CD4-positive, alpha-beta T cell treated with Interleukin-1 beta for 1 hour (primary cell): ENCODE measurements at places on chromosomes 11 and 22.
A peak's percentile ranks its signal among the peaks of the same experiment; 100 is the strongest.

GRCh38 chr22:17159504-17159951 is 451 bp upstream of the HDHD5 start:
- peak; percentile 19 for DNase-seq

GRCh38 chr11:8733852-8734251 is 51.3 kb downstream of the RPL27A start:
- no peak for DNase-seq

DNA sequence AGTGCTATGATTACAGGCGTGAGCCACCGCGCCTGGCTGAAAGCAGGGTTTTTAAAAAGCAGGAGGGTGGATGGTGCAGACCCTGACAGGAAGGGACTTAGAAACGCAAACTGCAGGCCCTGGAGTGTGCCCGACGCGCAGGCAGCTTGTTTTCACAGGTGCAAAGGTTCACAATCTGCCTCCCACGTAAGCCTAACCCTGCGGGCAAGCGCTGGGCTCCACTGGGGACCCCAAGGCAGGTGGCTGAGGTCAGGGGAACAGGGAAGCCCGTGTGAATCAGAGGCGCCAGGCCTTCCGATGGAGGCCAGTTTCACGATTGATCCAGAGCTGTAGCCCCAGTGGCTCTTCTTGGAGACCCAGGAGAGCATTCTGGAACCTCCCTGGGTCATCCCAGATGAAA is 256.3 kb downstream of the BRD1 start:
- DNase-seq: no peak

- DNase-seq: no peak
Measured at GRCh38 chr11:9681583-9682372, 17.9 kb downstream of the SWAP70 start.

GRCh38 chr22:44023404-44024287 is 456 bp upstream of the PARVB start:
- DNase-seq: no peak

- no peak for DNase-seq
Measured at GRCh38 chr11:116073854-116074837, 569.9 kb upstream of the CADM1 start.

DNA sequence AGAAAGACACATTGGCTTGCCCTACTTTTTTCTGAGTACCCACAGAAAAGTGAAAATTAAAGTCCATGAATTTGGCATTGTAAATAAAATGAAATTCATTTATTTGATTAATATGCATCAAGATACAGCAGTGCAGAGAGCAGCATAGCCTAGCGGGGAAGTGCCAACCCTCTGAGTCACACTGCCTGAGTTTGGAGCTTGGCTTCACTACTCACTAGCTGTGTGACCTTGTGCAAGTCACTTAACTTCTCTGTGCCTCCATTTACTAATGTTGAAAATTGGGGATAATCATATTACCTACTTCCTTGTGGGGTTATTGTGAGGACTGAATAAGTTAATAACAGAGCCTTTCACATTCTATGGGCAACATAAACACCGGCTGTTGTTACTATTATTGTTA is 111.5 kb upstream of the CSNK2A3 start:
- no peak for DNase-seq

- DNase-seq: no peak
Measured at GRCh38 chr11:114358716-114359115, 41.6 kb downstream of the C11orf71 start.

GRCh38 chr11:93845181-93846092 is 5.0 kb downstream of the VSTM5 start:
- DNase-seq: no peak

GRCh38 chr11:122642472-122642922 is 13.0 kb upstream of the UBASH3B start:
- DNase-seq: no peak

- DNase-seq: no peak
Measured at GRCh38 chr22:31250740-31251600, 38.9 kb downstream of the LIMK2 start.

- DNase-seq: no peak
Measured at GRCh38 chr11:115159207-115159606, 345.0 kb downstream of the CADM1 start.

GRCh38 chr22:46465345-46465720 is 72.1 kb downstream of the CELSR1 start:
- no peak for DNase-seq

- no peak for DNase-seq
Measured at GRCh38 chr22:29382580-29383302, 5.6 kb downstream of the AP1B1 start.

DNA sequence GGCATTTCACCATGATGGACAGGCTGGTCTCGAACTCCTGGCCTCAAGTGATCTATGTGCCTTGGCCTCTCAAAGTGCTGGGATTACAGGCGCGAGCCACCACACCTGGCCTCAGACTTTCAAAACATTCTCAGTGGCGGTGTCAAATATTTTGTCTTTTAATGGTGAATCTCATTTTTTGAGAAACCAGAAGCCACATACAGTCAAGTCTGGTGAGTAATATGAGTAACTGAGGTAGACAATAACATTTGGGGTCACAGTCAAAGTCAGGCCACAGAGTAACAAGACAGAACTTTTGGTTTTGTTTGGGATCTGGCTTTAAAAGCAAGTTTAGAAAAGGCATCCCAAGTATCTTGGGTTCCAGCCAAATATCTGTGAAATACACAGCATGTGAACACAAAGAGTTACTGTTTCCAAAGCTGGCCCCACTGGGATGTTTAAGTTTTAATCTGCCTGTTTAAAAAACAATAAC is 5.6 kb upstream of the TMA7B start:
- DNase-seq: no peak

DNA sequence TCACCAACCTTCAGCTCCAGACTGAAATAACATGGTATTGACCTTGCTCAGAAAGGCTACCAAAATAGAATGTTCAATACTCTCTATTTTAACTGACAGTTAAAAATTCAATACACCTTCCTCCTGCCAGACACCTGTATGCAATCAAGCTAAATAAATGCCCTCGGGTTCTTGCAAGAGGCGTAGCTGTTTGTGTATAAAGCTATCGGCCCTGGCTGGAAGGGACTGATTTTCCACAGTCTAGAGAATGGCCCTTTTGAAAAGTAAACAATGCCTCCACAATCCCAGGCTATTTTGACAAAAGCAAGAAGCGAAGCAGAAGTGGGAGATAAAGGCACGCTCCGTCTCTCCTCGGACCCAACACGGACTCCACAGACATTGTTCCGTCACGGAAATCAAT is 791.2 kb downstream of the BRD1 start:
- no peak for DNase-seq

DNA sequence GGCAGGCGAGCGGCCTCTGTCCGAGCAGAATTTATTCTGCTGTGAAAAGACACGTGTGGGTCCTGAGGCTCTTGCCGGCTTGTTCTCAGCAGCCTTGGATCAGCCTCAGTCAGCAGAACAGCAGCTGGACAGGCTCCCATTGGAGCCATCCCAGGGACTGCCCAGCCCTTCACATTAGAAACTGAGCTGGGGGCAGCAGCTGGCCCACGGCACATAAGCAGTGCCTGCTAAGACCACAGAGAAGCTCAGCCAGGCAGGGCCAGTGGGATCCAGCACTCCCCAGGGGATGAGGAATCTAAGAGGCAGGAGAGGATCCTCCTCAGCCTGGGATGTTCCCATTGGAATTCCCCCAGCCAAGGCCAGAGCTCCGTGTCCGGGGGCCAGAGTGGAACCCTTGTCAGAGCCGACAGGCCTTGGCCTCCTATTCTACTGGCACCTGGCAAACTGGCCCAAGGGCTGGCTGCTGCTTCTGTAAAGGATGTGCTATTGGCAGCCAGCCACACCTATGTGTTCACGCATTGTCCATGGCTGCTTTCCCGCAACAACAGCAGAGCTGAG is 18.2 kb downstream of the RTN4R start:
- no peak for DNase-seq

DNA sequence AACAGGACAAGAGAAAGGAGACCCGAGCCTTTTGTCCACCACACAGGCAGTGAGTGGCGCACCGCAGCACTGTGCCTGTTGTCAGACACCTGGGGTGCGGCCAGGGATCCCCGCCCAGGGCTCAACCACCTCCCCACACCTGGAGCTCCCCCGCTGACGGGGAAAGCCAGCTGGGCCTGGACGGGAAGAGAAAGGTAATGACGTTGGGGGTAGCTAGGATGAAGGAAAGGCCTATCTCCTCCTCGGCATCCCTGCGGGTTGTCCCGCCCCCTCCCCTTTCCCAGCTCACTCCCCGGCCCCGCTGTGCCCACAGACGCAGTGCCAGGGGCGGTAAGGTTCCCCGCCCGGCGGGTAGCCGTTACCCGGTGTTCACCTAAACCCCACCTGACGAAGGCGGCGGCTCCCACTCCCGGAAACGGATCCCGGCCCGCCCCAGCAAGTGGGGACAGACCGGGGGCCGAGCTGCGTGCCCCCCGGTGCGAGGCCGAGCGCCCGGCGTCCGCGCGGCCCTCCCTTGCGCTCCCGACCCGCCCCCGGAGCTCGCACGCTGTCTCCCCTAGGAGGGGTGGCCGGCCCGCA is 495 bp downstream of the HYOU1 start:
- peak; percentile 59 for DNase-seq

- no peak for DNase-seq
Measured at GRCh38 chr22:27851974-27852746, 50.6 kb upstream of the MN1 start.

DNA sequence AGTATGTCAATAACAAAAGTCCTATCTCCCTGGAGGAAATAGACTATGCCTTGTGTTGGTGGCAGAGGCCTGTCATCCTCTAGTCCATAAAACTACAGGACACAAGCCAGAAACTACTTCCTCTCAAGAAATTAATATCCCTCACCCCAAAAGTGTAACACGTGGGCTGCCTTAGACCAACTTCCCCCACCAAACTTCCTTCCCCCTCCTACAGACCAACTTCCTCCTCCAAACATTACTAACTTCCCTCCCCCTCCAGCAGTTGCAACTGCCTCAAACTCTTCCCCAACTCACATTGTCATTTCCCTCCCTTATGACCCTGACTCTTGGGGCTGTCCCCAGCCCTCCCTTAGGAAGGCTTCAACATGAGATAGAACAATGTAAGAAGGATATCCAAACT is 6.3 kb downstream of the OR52K2 start:
- peak; percentile 7 for DNase-seq
